Left lung (tissue), 14 donors: ENCODE measurements at places on chromosomes 4 and X. TPM values are rescaled to one million over a fixed set of nuclear protein-coding genes. Genes with fewer than 3 reads are reported as not detected.
A peak's percentile ranks its signal among the peaks of the same experiment; 100 is the strongest.

PIM2 gene
- 14.2 TPM for total RNA-seq

USP51 gene
- 3.0 TPM for total RNA-seq

GRCh38 chr4:161336016-161336530, 827.7 kb downstream of the FSTL5 start:
- H3K36me3 ChIP-seq = no peaks in the 10 kb centered on the region
- no peaks in the 10 kb centered on the region for H3K27me3 ChIP-seq
- H3K4me1 ChIP-seq = no peaks in the 10 kb centered on the region
- no peak for DNase-seq
- H3K4me3 ChIP-seq = no peak overlapping the region

DNA sequence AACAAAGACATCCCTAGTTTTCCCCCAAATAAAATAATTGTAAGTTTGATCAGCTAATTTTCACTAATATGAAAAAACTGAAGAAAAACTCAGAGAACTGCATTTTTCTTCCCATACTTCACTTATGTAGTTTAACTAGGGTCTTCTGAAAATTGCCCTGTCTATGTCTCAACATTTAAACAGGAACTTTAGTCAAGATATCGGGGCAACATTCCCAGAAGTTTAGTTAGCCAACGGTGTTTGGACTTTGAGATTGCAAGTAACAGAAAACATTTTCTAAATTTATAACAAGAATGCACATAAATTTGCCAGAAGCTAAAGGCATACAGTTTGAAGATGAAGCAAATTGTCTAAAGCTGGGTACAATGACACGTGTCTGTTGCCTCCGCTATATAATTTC, 201.1 kb downstream of the ARAP2 start:
- no peak for DNase-seq
- H3K27ac ChIP-seq = no peak overlapping the region
- no peaks in the 10 kb centered on the region for H3K4me1 ChIP-seq
- no peaks in the 10 kb centered on the region for H3K27me3 ChIP-seq
- H3K36me3 ChIP-seq = no peaks in the 10 kb centered on the region

- no peak for DNase-seq
- H3K27me3 ChIP-seq = no peaks in the 10 kb centered on the region
- no peak overlapping the region for H3K27ac ChIP-seq
- no peak overlapping the region for H3K4me3 ChIP-seq
- peaks cover 64% of the 10 kb centered on the region for H3K4me1 ChIP-seq
Measured at GRCh38 chr4:1244081-1244977, 4.6 kb downstream of the CTBP1 start.

DNA sequence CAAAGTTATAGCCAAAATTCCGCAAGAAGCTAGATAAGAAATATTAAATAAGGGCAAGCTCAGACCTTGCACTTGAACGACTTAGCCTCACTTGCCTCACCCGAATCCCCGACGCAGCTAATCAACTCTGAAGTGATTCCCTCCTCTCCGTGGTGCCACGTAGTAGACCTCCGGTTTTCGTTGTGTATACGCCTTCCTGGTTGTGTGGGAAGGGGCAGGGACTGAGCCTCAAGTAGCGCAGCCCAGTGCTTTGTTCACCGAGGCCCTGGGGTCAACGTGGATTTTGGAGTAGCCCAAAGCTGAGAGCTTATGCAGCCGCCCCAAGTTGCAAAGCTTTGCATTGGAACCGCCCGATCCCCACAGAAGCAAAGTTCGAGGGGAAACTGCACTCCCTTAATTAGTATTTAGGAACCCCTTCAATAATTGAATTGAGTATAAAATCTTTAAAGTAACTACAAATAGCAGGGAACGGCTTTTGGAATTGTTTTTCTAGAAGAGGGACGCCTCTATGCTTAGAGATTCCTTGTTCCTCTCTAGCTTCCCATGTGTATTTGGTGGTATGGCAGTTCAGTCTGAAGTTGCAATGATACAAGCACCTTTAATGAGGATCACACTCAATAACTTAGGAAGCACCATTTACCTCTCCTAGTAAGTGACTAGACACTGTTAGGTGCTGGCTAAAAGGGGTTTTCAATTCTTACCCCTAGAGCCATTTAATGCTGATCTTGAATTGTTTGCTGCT, 55.7 kb downstream of the LINC00632 start:
- no peaks in the 10 kb centered on the region for H3K36me3 ChIP-seq
- peaks cover 3% of the 10 kb centered on the region for H3K27me3 ChIP-seq
- DNase-seq = no peak
- H3K4me1 ChIP-seq = no peaks in the 10 kb centered on the region
- peak overlapping the region; percentile 24 for H3K4me3 ChIP-seq
- H3K27ac ChIP-seq = no peak overlapping the region

GRCh38 chr4:168483811-168484210, 3.5 kb upstream of the DDX60L start:
- no peaks in the 10 kb centered on the region for H3K27me3 ChIP-seq
- no peak overlapping the region for H3K27ac ChIP-seq
- no peaks in the 10 kb centered on the region for H3K36me3 ChIP-seq
- no peak for DNase-seq
- peaks cover 29% of the 10 kb centered on the region for H3K4me1 ChIP-seq

GRCh38 chrX:37984880-37985279, 21.5 kb upstream of the SYTL5 start:
- no peak overlapping the region for H3K27ac ChIP-seq
- no peaks in the 10 kb centered on the region for H3K4me1 ChIP-seq
- DNase-seq = no peak

DNA sequence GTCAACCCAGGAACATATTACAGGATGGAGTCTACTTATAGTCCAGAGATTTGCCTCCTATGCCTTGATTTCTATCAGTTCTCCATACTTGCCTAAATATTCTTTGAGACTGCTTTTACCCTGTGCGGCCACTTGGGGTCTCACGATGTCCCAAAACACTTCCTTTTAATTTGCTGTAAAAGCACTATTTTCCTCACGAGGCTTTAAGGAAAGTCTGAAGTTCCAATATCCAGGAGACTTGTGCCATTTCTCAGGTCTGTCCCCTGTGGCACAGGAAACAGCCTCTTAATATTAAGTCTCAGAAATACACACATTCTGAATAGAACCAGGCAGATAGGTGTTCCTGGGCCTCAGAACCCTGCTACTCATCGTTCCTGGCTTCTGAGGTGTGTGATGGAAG, 142.9 kb downstream of the TMEM164 start:
- no peak overlapping the region for H3K4me3 ChIP-seq
- no peaks in the 10 kb centered on the region for H3K36me3 ChIP-seq
- H3K27ac ChIP-seq = no peak overlapping the region
- no peak for DNase-seq
- H3K4me1 ChIP-seq = peaks cover 19% of the 10 kb centered on the region
- no peaks in the 10 kb centered on the region for H3K27me3 ChIP-seq

GRCh38 chrX:41895826-41896225, 27.5 kb downstream of the CASK start:
- no peak overlapping the region for H3K4me3 ChIP-seq
- H3K4me1 ChIP-seq = no peaks in the 10 kb centered on the region
- DNase-seq = no peak
- no peaks in the 10 kb centered on the region for H3K36me3 ChIP-seq
- no peaks in the 10 kb centered on the region for H3K27me3 ChIP-seq

- peak overlapping the region; percentile 40 for H3K27ac ChIP-seq
- H3K4me1 ChIP-seq = peaks cover 92% of the 10 kb centered on the region
- DNase-seq = no peak
- H3K27me3 ChIP-seq = no peaks in the 10 kb centered on the region
- H3K36me3 ChIP-seq = no peaks in the 10 kb centered on the region
- no peak overlapping the region for H3K4me3 ChIP-seq
Measured at GRCh38 chrX:45758738-45759397, 558.2 kb upstream of the DIPK2B start.

ANXA10 gene
- total RNA-seq = 0.63 TPM

CSN3 gene
- not detected for total RNA-seq

DNA sequence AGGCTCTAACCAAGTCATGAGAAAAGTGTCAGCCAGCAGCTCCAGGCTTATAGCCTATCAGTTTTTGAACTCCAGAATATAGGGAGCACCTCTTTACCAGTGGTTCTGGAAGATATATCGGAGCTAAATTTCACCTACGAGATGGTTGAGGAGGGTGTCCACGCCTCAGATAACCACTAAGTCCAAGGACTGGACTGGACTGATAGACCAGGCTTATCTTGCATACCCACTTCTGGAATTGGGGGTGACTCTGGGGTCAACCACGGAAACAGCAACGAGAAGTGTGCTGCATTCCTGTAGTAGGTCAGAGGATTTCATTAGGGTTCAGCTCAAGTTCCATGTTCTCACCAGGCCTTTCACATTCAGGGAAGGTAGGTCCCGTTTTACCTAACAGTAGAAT, 38.6 kb upstream of the TRPC3 start:
- no peak overlapping the region for H3K4me3 ChIP-seq
- H3K36me3 ChIP-seq = no peaks in the 10 kb centered on the region
- H3K27ac ChIP-seq = no peak overlapping the region
